ENCODE measurements at places on chromosomes 13 and 19. TPM values are rescaled to one million over a fixed set of nuclear protein-coding genes. Genes with fewer than 3 reads are reported as not detected.

Gene LMTK3
- 3.3 TPM for total RNA-seq

Gene TNFSF11
- total RNA-seq = not detected

Gene WDR88
- not detected for total RNA-seq

Gene IGSF23
- not detected for total RNA-seq

Gene SHISA7
- 0.59 TPM for total RNA-seq

Gene KLK10
- not detected for total RNA-seq

Gene IL17D
- 7.9 TPM for total RNA-seq

Gene DDX49
- total RNA-seq = 54.9 TPM

Gene ZNF418
- total RNA-seq = 21.7 TPM

Gene XPO4
- 26.5 TPM for total RNA-seq

Gene HS6ST3
- total RNA-seq = 0.30 TPM

Gene CD22
- not detected for total RNA-seq

Gene MEDAG
- not detected for total RNA-seq

Gene PPP1R37
- total RNA-seq = 35.8 TPM

Gene PCSK4
- total RNA-seq = 10.4 TPM

Gene MARCHF2
- total RNA-seq = 13.6 TPM

Gene CYP2F1
- not detected for total RNA-seq

Gene SMIM44
- not detected for total RNA-seq

Gene JAK3
- 1.3 TPM for total RNA-seq
